CD4-positive, alpha-beta T cell treated with Interleukin-2 at 100 ng/mL for 4 hours (primary cell): ENCODE measurements at places on chromosomes 16 and 17.
A peak's percentile ranks its signal among the peaks of the same experiment; 100 is the strongest.

- no peak for DNase-seq
Observed at GRCh38 chr16:89572485-89573205, 2.9 kb upstream of the CPNE7 start.

GRCh38 chr17:74745548-74746177, 2.8 kb upstream of the NHERF1 start:
- no peak for DNase-seq

GRCh38 chr17:14525551-14526455, 224.9 kb downstream of the HS3ST3B1 start:
- no peak for DNase-seq

- no peak for DNase-seq
Observed at GRCh38 chr17:82080789-82081464, 15.3 kb upstream of the DUS1L start.

DNA sequence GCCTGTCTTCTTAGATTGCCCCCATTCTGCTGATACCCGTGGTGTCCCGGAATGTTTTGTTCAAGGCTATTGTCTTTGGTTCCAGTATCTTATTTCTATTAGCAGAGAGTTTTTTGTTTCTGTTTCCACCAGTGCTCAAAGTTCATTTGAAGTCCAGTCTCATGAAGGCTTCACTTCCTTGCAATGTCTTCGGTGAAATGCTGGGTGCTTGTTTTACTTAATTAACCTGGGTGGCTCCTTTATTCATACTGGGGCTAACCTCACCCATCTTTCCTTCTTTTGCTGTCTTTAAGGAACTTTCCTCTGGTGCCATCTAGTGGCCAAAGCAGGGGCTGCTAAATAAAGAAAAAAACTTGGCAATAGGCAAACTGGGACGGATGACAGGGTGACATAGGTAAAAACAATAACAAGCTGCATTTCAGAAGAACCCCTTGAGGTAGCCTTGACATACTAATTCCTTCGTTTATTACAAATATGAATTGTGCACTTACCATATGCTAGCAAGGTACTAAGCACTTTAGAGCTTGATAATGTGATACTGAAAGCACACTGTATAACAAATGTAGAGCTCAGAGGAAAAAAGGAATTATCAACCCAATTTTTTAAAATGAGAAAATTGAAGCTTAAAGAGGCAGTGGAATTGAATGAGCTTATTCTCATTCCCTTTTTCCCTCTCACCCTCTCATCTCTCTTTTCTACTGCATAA, 2.8 kb upstream of the SMIM36 start:
- peak; percentile 78 for DNase-seq

- DNase-seq: no peak
Observed at GRCh38 chr16:75774197-75774596, 47.9 kb upstream of the CPHXL start.

GRCh38 chr17:68182940-68183551, 64.8 kb upstream of the AMZ2 start:
- DNase-seq: peak; percentile 86
